HT-29 (cell line): ENCODE measurements at places on chromosomes 3 and 15. TPM values are rescaled to one million over a fixed set of nuclear protein-coding genes. Genes with fewer than 3 reads are reported as not detected.

GRCh38 chr3:162338514-162338913 lies 841.9 kb downstream of the OTOL1 start:
- DNase-seq = no peak

GRCh38 chr3:12679468-12679867 lies 15.6 kb upstream of the RAF1 start:
- no peak for DNase-seq

DNA sequence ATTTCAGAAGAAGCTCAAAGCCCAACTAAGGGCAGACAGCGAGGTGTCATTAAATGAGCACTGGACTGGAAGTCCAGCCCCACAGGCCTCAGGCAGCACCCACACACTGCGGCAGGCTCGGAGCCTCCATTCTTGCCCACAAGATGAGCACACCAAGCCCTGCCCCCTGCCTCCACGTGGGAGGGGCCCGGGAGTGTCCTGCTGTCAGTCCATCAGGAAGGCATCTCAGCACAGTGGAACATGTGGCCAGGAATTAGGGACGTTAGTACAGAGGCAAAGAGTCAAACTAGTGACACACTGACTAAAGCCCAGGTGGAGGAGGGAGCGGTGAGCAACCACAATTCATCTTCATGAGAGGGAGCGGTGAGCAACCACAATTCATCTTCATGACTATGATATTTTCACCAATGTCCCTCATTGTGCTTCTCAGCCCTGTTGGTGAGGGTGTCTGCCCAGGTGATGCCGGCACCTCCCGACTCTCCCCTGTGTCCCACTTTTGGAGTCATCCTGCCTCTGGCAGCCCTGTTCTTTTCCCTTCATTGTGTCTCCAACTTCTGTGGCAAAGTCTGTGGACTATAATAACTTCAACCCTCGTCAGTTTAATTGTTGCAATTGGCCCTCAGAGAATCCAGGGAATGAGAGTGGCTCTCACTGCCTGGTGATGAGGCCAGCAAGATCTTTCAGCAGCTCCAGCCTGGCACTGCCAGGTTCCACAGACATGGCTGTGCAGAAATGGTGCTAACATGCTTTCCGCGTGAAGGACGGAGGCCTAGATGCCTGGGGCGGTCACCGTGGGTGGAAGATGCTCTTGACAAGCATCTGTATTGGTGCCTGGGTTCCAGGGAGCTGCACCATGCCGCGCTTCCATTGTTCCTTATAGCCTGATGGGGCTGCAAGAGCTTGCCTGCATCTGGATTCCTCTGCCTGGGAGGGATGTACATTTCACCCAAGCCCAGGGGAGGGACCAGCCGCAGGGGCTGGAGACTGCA lies 23.1 kb upstream of the SKOR1 start:
- no peak for DNase-seq

The ADAMTS9 gene
- 0.05 TPM in 1 of 2 replicates, not detected in the other for total RNA-seq

The PPIP5K1 gene
- total RNA-seq = 51.8 and 62.5 TPM in 2 replicates

The MB21D2 gene
- total RNA-seq = 3.0 and 4.3 TPM in 2 replicates

The ELL3 gene
- 94.9 and 101 TPM in 2 replicates for total RNA-seq

GRCh38 chr3:13063225-13063624 lies 10.0 kb downstream of the IQSEC1 start:
- no peak for DNase-seq

- no peak for DNase-seq
These were observed 198.4 kb upstream of the UBE2E1 start for GRCh38 chr3:23607184-23607847.

GRCh38 chr15:70112074-70112395 lies 14.3 kb upstream of the TLE3 start:
- DNase-seq = no peak

- DNase-seq = no peak
These were observed 143.5 kb downstream of the ADAM10 start for GRCh38 chr15:58605931-58606530.

The CCDC191 gene
- 0.78 and 1.1 TPM in 2 replicates for total RNA-seq

The CACNA2D2 gene
- total RNA-seq = 0.33 and 0.42 TPM in 2 replicates

- peak; percentile 15 for DNase-seq
These were observed 12.6 kb downstream of the RORA start for GRCh38 chr15:61216519-61216918.

- DNase-seq = no peak
These were observed 315.2 kb downstream of the UACA start for GRCh38 chr15:70447928-70448698.

The STARD9 gene
- total RNA-seq = 0.15 and 0.50 TPM in 2 replicates

- no peak for DNase-seq
These were observed 305.7 kb upstream of the ATP11B start for GRCh38 chr3:182487611-182488010.

DNA sequence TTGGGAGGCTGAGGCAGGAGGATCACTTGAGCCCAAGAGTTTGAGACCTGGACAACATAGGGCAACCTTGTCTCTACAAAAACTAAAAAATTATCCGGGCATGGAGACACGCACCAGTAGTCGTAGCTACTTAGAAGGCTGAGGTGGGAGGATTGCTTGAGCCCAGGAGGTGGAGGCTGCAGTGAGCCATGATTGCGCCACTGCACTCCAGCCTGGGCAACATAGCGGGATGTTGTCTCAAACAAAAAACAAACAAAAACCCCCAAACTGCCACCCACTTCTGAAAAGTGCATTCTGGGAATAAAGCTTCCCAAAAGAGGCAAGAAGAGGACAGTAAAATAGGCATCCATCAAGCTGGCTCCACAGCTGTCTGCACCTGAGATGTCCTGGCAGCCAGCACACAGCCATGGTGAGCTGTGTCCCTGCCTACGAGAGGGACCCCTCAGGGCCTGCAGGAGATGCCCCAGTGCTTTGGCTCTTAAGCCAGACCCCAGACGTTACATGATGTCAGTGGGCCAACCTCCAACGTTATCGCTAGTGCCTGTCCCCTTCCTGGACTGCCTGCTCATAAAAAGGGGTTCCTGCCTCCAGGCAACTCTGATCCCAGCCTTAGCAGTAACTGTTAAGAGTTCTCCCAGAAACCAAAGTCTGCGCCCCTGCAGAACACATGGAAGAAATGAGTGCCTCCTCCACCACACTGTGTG lies 101.1 kb downstream of the LRIG1 start:
- DNase-seq = no peak

The EAF2 gene
- 0.86 and 1.3 TPM in 2 replicates for total RNA-seq

DNA sequence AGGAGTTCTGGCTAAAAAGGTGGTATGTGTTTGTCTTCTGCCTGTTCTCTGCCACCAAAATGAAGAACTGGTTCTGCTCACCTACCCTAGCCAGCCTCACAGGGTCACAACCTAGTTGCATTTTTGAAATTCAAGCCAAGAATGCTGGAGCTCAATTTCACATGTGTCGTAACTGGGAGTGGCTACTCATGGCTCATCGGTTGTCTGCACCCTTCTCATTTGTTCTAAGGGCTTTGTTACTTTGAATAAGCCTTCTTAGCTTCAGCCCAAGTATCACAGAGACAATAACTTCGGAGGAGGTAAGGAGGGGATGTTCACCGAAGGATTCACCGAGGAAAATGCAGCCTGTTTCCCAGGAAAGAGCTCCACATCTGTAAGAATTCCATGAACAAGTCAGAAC lies 134.3 kb upstream of the RARB start:
- no peak for DNase-seq

GRCh38 chr15:98413933-98414546 lies 234.3 kb upstream of the IGF1R start:
- no peak for DNase-seq
